ENCODE measurements at places on chromosomes 16 and 17.

- DNase-seq, result no peak
Observed at GRCh38 chr17:74963656-74964055, 8.9 kb downstream of the HID1 start.

GRCh38 chr16:11624205-11624604 lies 37.5 kb upstream of the LITAF start:
- DNase-seq, result no peak

DNA sequence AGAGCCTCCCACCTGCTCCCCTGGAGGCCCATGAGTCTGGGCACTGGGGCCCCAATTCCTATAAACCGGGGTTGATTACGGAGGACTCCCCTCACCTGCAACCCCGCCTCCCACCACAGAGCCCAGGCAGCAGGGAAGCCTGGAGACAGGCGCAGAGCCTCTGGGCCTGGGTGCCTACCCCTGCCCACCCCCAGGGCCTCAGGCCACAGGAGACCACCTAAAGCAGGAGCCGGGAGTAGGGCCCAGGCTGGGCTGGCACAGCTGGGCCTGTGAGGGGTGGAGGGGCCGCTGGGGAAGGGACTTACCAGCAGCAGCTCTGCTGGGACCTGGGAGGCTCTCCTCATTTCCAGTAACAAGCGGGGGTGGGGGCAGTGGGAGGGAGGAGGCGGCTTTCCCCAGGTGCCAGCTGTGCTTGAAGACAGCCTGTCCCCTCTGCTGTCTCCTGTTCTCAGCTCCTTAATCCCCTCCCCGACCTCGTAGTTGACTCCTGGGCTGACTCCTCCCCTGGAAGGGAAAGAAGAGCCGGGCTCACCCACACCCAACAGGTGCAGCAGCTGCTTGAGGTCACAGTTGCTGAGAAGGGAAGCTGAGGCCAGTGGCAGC lies 46.8 kb downstream of the TMEM235 start:
- DNase-seq, result no peak

- no peak for DNase-seq
Observed at GRCh38 chr17:45101883-45102811, 30.2 kb downstream of the PLCD3 start.

- DNase-seq, result no peak
Observed at GRCh38 chr16:61792194-61792909, 243.9 kb downstream of the CDH8 start.

- peak; percentile 33 for DNase-seq
Observed at GRCh38 chr16:77896415-77897128, 108.2 kb downstream of the VAT1L start.

- no peak for DNase-seq
Observed at GRCh38 chr16:13300066-13300840, 398.9 kb downstream of the SHISA9 start.

DNA sequence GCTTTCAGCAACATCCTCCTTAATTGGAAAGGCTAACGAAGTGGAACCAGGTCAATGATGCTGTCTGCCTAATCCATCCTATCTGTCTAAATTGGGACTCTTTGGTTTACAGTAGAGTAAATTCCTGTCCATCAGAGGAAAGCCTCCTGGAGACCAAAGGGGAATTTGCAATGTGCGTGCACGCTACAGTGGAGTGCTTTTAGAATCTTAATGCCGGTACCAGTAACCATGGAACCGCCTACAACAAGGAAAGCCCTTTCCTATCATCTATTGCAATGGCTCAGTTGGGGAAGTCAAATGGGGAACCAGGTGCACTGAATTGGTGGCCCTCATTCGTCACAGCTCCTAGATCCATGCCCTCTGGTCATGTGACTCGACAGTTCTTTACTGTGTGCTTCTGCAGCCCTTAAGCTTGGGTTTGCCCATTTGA lies 110.1 kb downstream of the XYLT1 start:
- no peak for DNase-seq

- no peak for DNase-seq
Observed at GRCh38 chr17:82383411-82383810, 11.8 kb downstream of the UTS2R start.

DNA sequence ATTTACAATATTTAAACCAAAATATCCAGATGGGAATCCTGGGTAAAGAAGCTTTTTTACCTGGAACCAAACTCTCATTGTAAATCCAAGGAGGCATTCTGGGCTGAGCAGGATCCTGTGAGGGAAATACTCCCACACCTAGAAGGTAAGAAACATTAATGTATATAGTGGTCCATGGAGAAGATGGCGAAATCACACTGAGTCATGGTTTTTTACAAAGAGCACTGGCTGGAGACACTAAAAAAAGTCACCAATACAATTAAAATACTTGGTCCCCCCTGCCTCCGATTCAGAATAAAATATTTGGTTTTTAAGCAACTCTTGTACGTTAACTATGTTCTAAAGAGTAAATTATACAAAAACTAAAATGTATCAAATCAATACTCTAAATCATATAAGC lies 32.9 kb downstream of the SYNRG start:
- DNase-seq, result no peak

DNA sequence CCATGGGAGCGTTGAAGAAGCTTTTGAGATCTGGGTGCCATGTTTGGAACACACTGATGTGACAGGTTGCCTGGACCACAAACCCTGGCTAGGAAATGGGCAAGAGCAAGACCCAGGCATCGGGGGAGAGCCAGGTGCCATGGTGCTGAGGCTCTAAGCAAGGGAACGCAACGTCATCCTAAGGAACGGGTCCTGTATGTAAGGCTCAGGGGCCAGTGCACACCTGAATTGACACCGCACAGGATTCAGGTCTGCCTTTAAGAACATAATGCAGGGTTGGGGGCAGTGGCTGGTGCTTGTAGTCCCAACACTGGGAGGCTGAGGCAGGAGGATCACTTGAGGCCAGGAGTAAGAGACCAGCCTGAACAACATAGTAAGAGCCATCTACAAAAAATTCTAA lies 10.8 kb downstream of the PSMD7 start:
- no peak for DNase-seq

DNA sequence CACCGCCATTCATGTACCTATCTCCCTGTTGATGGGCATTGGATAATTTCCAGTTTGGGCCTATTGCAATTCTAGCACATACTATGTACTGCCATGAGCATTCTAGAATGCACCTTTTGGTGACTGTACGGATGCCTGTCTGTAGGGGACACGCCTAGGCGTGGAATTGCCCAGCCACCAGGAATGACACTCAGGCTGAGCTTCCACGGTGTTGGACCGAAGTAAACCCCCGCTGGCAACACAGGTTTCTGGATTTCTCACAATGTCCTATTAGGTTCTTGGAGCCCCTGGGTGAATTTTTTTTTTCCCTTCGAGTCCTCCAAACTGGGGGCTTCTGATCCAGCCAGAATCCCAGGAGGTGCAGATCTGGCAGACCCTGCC lies 146.6 kb downstream of the IRF8 start:
- no peak for DNase-seq

GRCh38 chr17:75457047-75457654 lies 716 bp downstream of the TMEM94 start:
- no peak for DNase-seq

GRCh38 chr16:31487720-31488467 lies 5.0 kb downstream of the SLC5A2 start:
- DNase-seq, result no peak

GRCh38 chr17:50448643-50449042 lies 20.0 kb downstream of the CHAD start:
- no peak for DNase-seq

- no peak for DNase-seq
Observed at GRCh38 chr17:66018786-66019185, 173.1 kb downstream of the CEP112 start.

DNA sequence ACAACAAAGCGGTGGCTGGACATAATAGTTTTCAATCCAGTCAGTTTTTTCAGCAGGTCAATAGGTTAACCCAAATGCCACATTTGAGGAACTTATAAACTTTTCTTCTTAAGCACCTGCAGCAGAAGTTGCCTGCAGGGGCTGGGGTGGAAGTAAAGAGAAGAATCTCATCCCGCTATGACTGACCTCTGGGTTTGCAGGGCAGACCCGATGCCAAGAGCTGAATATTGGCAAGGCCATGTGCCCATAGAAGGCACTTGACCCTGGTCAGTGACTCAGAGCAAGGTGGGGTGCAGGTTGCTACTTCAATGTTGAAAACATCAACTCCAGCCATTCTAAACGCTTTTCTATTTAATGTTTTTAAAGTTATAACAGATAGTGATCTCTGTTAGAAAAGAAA lies 17.9 kb upstream of the SMPD3 start:
- no peak for DNase-seq

DNA sequence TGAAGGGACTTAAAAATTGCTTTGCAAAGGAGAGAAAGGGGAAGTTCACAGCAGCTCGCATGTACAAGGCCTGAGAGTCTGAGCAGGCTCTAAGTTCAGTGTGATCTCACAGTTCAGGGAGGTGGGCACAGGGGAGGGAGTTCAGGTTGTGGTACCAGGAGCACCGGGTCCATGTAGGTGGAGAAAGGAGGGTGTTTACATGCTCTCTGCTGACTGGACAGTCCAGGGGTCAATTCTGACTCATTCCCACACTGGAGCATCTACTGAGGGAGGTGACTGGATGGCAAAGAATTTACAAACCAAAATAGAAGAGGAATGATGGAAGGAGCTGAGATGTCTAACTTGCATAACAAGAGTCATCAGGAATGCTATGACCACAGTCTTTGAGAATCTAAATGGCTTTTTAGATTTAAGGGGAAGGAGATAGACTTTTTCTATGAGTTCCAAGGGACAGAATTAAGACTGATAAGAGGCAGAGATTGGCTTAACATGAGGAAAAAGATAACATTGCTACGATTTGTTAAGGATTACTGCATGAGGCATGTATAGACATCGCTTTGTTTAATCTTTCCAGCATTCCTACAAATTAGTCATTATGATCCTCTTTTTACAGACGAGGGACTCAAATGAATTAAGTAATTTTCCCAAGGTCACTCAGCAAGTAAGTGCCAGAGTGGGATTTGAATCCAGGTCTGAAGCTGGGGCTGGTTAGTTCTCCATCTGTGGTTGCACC lies 29.9 kb downstream of the MIS12 start:
- DNase-seq, result no peak

GRCh38 chr16:88295671-88296436 lies 86.9 kb upstream of the ZNF469 start:
- no peak for DNase-seq

DNA sequence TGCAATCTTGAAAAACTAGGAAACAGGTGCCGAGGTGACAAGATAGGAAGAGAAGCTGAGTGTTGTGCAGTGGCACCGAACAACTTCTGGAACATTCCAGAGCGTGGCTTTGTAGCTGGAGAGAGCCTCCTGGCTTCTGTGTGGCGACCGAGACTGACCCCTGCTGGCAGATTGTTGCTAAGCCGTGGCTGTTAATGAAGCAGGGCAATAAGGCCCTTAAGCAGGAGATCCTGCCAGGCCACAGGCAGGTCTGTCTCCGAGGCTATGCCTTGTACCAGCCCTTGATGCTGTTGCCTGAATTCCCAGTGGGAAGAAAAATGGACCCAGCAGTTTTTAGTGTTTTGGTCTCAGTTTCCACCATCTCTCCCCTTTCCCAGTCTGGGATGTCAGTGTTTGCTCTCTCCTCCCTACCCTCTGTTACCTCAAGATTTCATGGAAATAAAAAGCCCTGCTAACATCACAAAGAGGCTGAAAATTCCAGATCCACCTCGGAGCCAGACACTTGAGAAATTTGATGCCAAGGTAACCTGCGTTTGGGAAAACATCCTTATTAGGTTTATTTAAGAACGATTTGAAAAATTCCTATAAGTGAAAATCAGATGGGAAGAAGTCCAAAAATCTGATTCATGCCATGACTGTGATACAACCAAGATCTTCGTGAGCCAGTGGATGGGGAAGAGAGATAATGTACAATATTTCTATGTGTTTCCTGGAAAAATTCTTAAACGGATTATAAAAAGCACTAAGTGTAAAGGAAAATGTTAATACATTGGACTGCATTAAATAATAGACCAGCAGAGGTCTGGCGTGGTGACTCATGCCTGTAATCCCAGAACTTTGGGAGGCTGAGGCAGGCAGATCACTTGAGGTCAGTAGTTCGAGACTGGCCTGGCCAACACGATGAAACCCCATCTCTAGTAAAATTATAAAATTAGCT lies 265.1 kb downstream of the PRKCA start:
- peak; percentile 48 for DNase-seq

- no peak for DNase-seq
Observed at GRCh38 chr16:51532551-51532950, 381.5 kb upstream of the SALL1 start.

DNA sequence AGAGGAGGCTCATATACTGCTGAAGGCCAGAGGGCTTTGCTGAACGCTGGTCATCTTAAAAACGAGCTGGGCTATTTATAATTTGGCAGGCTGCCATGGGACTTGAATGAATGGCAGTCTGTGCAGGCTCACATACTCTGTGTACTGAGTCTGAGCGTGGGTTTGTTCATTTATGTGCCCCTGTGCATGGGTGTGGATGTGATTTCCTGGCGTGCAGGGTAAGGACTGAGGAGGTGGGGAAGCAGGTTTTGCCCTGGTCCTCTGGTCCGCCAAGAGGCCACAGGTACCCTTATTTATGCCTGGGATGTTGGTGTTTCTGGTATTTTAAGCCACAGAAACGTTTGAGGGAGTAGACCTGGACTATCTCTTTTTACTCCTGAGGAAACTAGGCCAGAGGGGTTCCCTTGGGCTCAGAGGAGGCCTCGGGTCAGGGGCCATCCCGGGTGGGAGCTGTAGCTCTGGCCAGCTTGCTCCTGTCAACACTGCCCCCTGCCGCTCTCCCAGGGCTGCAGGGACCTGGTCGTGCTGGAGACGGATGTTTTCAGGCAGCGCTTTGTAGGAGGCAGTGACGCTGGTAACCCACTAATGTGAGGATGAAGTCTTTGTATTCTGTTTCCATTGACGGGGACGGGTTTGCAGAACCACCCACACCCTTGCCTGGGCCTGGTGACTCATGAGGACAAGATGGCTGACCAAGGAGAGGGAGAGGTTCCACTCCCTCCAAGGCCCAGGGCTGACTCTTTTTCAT lies 184.4 kb downstream of the MSI2 start:
- DNase-seq, result peak; percentile 68

GRCh38 chr17:40841246-40841645 lies 18.8 kb upstream of the KRT10 start:
- no peak for DNase-seq

- DNase-seq, result no peak
Observed at GRCh38 chr17:43531082-43531378, 15.1 kb downstream of the ETV4 start.

GRCh38 chr16:87851601-87852000 lies 17.7 kb downstream of the SLC7A5 start:
- no peak for DNase-seq

GRCh38 chr16:51500306-51500705 lies 349.2 kb upstream of the SALL1 start:
- DNase-seq, result no peak

GRCh38 chr17:54900457-54901229 lies at the start of gene TOM1L1:
TOM1L1 (plus strand) TSS chr17:54900852; CDS start chr17:54900866, 14 bp downstream.
- peak; percentile 86 for DNase-seq

- DNase-seq, result no peak
Observed at GRCh38 chr16:405548-406506, 4.1 kb downstream of the DECR2 start.

GRCh38 chr16:52861614-52862022 lies 191.1 kb downstream of the CHD9NB start:
- DNase-seq, result peak; percentile 29
